ENCODE measurements at places on chromosomes 3 and 15.

- peak; percentile 52 for DNase-seq
Observed at GRCh38 chr15:75758071-75758872, 45.6 kb upstream of the CSPG4 start.

DNA sequence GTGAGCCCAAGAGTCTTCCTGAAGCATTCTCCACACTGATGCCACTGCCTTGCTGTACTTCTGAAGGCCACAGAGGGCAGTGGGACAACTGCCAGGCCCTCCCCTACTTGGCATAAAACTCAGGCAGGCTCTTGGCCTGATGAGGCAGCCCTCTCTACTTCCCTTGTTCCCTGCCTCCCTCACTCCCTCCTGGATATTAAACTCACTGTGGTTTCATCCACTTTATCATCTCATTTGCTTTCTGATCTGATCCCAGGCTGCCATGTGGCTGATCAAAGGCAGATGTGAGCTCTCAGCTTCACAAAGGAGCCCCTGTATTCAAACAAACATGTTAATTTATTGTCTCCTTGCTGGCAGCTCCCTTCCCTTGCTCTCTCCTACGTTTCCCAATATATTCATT is 533.5 kb downstream of the IGSF11 start:
- peak; percentile 68 for DNase-seq

- no peak for DNase-seq
Observed at GRCh38 chr15:98620020-98620419, 28.3 kb upstream of the IGF1R start.

DNA sequence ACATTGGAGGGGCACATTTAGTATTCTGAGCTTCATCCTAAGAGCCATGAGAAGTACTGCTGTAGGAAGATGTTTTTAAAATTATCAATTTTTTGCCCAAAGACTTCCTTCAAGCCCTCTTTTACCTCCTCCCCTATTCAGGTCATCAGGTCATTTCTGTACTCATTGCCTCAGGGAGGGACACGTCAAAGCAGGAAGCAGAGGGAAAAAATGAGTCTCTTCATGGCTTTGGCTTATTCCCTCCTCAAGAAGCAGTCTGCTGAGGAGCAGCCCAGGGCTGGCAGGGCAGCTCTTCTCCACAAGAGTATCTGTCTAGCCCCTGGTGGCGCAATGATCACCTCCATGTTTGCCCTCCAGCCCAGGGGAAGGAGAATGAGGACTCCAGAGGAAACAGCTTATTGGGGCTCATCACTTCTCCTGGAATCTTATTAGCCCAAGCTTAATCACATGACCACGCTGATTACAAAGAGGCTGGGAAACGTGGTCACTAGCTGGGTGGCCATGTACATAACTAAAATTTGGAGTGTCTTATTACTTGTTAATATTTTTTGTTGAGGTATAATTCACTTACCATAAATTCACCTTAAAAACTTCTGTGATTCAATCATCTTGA is 44.2 kb upstream of the GATA2 start:
- DNase-seq: no peak
